ENCODE measurements at places on chromosomes 4 and X. TPM values are rescaled to one million over a fixed set of nuclear protein-coding genes. Genes with fewer than 3 reads are reported as not detected.

DNA sequence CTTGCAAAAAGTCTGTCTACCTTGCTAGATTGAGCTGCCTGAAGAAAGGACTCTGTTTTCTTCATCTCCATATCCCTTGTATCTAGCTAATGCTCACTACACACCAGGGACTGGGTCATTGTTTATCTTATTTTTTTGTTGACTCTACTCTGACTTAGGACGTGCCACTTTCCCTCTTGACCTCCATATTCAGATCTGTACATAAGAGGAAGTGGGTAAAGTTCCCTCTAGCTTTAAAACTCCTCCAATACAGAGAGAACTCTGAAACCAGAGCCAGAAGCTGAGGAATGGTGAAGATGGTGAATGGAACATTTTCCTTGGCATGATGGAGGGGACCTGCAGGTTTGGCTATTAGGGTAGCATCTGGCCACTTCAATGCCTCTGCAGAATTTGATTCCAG lies 2026.1 kb upstream of the TENM3 start:
- no peak for DNase-seq

- DNase-seq = no peak
These were observed 918.7 kb upstream of the POU3F4 start for GRCh38 chrX:82589410-82589809.

- no peak for DNase-seq
These were observed 58.1 kb downstream of the ADGRG2 start for GRCh38 chrX:19064175-19064574.

GRCh38 chr4:189809241-189809735 lies 131.4 kb upstream of the FRG1 start:
- DNase-seq = no peak

- DNase-seq = no peak
These were observed 121.5 kb upstream of the NUDT6 start for GRCh38 chr4:123043793-123044425.

- no peak for DNase-seq
These were observed 84.2 kb downstream of the CNOT6L start for GRCh38 chr4:77734928-77735327.

- no peak for DNase-seq
These were observed 35.4 kb downstream of the ARHGEF38 start for GRCh38 chr4:105587841-105588240.

- no peak for DNase-seq
These were observed 1092.1 kb upstream of the PRKX start for GRCh38 chrX:4805502-4805901.

Gene GPR34
- 7.1 TPM for total RNA-seq

Gene ERVMER34-1
- 3.7 TPM for total RNA-seq

Gene TLL1
- 7.9 TPM for total RNA-seq

Gene SLC6A14
- 0.57 TPM for total RNA-seq

Gene SPANXD
- not detected for total RNA-seq

All from ureter (tissue), 1 donor.